ENCODE measurements at places on chromosomes 2 and 18.

DNA sequence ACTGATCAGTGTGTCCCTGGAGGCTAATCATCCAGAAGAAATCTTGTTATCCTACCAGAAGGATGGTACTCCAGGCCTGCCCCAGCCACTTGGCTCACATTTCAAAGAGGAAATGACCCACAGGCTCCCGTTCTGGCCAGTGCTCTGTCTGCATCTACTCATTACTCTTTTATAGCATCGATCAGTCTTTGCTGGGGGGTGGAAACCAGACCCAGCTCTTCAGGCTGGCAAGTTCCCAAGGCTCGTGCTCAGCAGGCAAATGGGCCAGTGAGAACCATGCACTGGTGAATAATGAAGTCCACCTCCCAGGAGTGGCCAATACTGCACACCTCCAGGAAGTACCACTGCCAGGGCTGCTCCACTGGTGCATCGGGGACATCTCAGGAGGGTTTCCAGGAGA is 38.8 kb downstream of the DNER start:
- DNase-seq: no peak

GRCh38 chr2:176852667-176853066 is 359.9 kb upstream of the HNRNPA3 start:
- no peak for DNase-seq

DNA sequence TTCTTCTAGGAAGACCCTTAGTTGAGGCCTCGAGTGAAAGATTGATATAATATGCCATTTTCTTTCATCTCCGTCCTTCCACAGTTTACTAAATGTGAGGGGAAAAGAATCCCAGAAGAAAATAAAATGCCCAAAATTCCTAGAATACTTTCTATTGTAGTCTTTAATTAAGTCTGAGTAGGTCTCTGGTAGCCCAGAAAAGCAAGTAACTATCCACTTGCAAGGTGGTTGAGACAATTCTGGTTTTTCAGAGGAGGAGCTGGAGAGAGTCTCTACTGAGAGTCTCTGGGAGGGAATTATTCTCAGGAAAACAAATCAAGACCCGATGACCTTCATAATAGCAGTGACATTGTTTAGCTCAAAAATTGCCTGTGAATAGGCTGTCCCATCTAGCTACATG is 63.9 kb upstream of the TTC39C start:
- DNase-seq: no peak

DNA sequence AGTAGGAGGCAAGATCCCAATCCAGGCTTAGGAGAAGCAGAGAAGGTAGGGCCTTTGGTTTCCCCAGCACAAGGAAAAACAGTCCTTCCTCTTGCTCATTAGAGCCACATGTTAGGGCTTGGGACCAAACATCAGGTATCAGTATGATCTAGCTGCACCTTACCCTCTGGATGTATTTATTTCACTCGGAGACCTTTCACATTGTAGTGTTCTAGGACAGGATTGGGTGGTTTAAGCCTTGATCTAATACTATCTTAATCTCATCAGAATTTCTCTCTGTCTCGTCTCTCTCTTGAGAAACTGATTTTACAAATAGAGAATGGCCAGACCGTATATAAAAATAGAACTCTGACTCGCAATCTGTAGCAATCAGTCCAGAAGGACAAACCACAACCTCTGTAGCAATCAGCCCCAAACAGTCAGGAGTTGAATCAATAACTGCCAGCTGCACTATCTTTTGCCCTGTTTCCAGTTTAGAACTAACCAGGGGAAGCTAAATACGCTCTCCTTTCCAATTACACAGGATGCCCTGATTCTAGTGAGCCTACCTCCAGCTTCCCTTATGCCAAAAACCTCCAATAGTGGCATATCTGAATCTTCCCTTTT is 207.1 kb downstream of the TDRD15 start:
- no peak for DNase-seq

DNA sequence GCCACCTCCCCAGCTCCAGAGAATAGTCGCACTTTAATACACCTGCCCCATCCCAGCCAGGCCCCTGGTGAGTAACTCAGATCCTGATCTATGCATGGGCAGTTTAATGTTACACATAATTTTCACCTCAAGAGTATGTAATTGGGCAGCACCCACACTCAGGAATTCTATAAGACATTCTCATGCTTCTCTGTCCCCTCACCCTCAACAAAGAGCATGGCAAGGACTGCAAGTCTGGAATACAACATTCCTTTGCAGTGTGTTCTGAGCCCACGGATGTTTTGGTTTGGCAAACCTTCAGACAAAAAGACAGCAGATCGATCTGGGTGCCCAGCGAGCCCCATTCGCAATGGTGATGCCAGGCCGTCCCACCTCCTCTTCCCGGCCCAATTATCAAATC is 4.9 kb upstream of the SLC14A1 start:
- no peak for DNase-seq

- DNase-seq: no peak
These were observed 280.5 kb downstream of the TCF4 start for GRCh38 chr18:55307505-55307904.

DNA sequence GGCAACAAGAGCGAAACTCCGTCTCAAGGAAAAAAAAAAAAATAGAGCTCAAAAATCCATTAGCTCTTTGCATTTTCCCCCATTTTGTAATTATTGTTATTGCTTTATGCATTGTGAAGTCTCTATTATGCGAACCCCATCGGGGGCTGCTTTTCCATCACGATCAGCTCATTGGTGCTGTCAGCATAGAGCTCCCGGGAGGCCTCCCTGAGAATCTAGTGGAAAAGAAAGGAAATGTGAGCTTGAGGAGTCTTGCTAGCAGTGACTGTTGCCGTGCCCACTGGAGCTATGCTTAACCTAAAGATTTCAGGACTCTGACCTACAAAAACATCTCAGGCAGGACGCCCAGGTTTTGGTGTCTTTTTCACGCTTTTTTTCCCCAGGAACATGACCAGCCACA is 102.6 kb upstream of the NDUFV2 start:
- DNase-seq: no peak
